ENCODE measurements at places on chromosomes 1 and 21. TPM values are rescaled to one million over a fixed set of nuclear protein-coding genes. Genes with fewer than 3 reads are reported as not detected.
A peak's percentile ranks its signal among the peaks of the same experiment; 100 is the strongest.

- DNase-seq = no peak
These were observed 164.5 kb upstream of the CACNA1E start for GRCh38 chr1:181318858-181319235.

DNA sequence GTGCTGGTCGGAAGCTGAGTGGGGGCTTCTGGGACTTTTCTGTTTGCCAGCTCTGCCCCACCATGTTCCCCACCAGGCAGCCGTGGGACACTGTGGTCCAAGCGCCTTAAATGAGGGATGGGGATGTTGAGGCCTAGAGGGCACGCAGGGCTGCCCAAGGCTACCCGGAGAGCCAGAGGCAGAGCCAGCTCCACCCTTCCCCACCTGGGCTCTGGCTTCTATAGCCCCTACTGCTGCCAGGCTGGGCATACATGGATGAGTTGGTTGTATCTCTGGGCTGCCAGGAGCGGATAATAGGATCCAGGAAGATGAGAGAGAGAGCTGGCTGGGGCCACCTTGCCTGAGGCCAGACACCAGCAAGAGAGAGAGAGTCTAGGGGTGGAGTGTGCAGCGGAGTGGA, 49.4 kb downstream of the PTPRU start:
- no peak for DNase-seq

GRCh38 chr1:22285549-22286396, 142.9 kb upstream of the WNT4 start:
- DNase-seq = no peak

DNA sequence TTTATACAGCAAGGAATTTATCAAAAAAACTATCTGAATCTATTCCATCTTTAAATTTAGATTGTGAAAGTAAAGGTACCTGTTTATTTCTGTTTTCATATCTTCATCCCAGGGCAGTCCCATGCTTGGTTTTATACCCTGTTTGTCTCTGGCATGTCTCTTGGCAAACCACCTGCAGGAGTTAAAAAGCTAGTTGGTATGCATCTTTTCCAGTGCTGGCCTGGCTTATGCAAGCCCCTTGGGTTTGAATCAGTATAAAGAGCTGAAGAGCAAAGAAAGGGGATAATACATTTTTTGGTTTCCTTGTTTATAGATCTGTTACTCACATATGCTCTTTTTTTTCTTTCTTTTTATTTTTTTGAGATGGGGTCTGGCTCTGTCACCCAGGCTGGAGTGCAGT, 37.8 kb downstream of the LRRC8C start:
- no peak for DNase-seq

DNA sequence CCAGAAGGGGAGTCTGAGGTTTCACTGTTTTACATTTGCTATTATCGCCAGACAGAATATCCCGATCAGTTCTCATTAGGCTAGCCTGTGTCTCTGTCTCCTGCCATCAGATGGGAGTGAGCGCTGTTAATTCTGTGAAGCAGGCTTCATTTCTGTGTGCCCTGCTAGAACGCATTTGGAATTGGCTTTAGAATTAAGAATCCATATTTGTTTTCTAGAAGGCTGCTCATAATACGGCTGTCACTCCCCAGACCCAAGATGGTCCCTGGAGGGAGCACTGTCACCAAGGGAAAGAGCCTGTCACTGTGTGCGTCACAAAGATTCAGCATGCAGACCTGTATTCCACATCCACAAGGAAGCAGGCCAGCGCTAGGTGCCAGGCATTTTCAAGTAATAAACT, 49.2 kb downstream of the CASQ2 start:
- no peak for DNase-seq

GRCh38 chr1:169694304-169695075, 16.9 kb downstream of the SELL start:
- DNase-seq = no peak

FBXO2 gene
- 0.12 TPM for total RNA-seq

TAS1R1 gene
- total RNA-seq = not detected

GRCh38 chr21:27802816-27803475, 836.1 kb upstream of the ADAMTS5 start:
- no peak for DNase-seq

DNA sequence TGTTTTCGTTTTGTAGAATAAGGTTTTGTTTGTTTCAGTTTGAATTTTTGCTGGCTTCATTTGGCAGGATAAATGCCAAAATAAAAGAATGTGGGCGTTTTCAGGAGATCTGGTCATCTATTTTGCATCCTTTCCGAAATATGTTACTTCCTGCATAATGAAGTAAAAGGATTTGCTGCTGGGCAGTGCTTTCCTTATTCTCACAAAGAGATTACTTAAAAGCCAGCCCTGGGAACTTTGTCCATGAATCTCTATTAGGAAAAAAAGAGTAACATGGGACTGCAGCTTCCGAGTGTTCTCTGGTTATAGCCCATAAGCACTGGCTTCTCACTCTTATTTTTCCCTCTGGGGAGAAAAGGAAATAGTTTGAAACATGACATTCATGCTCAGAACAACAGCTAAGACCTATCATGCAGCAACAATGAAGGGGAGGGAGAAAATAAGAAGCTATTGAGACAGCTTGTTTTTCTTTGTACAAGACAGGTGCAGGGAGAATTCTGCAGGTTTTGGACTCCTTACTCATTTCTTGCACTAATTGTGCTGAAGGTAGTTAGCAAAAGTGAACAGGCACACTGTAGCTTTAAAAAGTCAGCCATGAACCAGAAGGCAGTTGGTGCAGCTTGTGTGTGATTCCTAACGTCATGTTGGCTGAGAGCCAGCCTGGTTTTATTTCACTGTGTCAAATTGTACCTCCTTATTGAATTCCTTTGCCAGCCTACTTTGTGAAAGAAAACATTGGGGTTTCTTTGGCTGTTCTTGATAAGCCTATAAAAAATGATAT, at the start of gene SAMD13:
TSS of gene SAMD13 (plus strand) at position 705 of the 781 bp plus-strand sequence. CDS start 1,527 bp downstream, outside the sequence.
- peak; percentile 88 for DNase-seq

DNA sequence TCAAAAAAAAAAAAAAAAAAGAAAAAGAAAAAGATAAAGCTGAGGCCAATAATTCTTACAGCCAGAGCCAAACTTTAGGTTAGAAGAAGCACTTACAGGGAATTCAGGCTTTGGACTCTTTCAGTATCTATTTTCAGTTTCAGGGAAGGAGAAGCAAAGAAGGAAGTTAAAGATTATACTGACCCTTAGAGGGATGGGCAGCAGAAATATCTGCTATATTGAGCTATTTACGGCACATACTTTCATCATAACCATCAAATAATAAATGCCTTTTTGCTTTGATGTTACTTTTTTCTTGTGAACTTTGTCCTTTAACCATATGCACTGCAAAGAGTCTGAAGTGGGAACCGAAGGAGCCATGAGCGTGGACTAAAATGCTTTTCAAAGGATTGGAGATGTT, 42.0 kb downstream of the TM2D1 start:
- DNase-seq = no peak

GRCh38 chr1:10068605-10069294, 36.0 kb downstream of the UBE4B start:
- DNase-seq = no peak

ZNF593OS gene
- not detected for total RNA-seq

DNA sequence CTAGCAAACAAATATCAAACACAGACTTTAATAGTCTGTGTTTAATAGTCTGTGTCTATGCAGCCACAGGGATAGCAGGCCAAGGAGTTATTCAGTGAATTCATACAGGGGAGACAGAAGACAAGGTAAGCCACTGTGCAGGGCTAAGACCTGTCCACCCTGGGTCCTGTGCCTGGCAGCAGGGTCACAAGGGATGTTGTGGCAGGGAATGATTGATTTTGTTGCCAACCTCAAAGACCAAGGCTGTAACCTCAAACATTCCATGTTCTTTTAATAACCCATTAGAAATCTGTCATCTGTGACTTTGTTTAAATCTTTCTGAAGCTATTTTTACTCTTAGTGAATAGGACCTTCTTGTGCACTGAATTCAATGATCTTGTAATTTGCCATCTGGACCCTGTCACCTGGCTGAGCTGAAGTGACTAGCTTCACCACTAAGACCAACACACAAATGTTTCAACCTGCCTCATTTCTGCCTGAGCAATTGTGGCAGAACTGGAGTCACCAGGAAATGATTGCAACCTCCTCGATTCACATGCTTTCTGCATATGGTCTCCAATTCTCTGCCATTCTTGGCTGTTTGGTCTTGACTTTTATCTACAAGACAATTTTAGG, 154.2 kb downstream of the ASTN1 start:
- no peak for DNase-seq

DNA sequence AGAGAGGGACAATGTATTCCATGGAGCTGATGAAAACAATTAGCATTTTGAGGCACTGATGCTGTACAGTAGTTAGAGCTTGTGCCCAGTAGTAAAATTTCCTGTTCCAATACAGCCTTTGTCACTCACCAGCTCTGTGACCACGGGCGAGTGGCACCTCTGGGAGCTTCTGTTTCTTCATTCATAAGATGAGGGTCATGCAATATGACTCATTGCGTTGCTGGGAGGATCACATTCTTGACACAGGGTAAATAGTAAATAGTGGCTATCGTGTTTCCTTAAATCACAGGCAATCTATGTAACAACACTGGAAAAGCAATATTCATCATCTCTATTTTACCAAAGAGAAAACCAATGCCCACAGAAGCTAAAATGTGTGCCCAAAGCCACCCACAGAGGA, 4.5 kb upstream of the LRRC52 start:
- DNase-seq = no peak

DNA sequence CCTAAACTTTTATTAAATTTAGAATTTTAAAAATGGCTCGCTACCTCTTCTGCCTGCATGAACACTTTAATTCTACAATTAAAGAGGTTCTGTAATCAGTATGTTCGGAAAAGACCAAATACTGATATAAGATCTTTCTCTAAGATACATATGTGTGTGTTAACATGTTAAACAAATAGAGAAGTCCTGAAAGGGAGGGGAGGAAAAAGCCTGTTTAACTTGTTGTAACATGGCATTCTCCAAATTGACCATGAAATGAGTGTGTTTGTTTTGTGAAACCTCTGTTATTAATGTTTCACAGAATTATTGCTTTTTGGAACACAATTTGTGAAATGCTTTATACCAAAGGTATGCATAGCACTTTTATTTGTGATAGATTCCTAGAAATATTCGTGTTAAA, 77.0 kb downstream of the MARK1 start:
- DNase-seq = no peak

- DNase-seq = no peak
These were observed 134.1 kb downstream of the GLUL start for GRCh38 chr1:182257369-182258063.

ADGRB2 gene
- total RNA-seq = 1.6 TPM

DNA sequence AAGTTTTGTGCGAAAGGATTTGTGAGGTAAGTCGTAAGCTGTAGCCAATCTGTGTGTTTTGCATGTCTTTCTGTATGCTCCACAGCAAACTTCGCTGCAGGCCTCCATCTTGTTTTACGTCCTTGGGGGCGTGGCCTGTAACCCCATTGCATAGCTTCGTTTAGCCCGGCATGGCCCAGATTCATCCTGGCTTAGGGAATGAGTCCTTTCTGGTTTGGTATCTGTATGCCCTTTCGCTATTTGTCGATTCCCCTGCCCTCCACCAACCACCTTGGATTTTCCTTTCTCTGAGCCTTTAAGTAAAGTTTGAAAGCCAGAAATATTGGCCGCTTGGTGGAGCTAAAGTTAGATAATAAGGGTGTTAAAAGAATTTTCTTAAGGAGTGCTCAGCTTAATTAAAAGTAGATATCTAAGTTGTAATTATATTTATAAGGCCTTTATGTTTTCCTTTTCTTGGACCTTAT, 1.1 kb downstream of the THEM4 start:
- DNase-seq = no peak

CFHR4 gene
- not detected for total RNA-seq
